T-helper 9 cell (primary cell): ENCODE measurements at places on chromosomes 11 and 22.

GRCh38 chr22:23772315-23772648 is 367 bp upstream of the MMP11 start:
- no peak for DNase-seq

- no peak for DNase-seq
Observed at GRCh38 chr22:46481386-46481785, 56.0 kb downstream of the CELSR1 start.

DNA sequence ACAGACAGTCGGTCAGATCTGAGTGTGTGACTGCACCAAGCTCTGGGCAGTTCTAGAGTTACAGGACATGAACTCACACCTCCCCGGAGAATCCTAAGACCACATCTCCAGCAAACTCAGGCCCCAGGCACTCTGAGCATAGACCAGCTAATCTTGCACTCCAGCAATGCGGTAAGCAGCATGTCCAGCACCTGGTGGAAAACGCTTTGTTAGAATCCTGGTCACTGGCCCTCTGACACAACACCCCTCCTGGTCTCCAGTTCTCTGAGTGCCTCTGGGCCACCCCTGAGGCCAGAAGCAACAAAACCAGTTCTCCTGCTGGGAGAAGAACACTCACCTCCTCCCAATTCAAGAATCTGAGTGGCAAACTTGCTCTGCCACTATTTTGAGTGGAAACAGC is 82.7 kb upstream of the TMEM45B start:
- no peak for DNase-seq

DNA sequence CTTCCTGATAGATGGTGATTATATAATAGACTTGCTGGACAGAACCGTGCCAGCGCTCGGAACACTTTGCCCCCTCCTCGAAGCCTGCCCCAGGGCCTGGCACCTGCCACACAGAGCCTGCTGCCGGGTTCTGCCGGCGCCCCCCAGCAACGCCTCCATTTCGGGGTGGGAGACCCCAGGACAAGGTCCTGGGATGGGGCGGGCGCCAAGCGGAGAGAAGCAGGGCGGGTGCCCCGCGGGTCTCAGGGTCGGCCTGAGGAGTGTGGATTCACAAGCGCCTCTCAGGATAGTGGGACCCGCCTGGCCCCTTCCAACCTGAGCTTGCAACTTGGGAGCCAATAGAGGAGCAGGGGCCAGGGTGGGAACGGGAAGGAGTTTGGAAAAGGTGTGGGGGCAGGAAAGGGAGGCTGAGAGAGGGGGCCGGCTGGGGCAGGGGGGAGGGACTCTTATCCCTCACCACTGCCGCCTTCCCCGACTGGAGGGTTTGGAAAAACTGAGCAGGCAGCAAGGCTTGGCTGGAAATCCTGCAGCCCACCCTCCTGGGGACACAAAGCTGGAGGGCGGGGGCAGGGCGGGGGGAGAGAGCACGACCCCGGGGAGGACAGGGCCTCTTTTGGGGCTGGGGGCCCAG is 3.3 kb upstream of the BCL9L start:
- no peak for DNase-seq

GRCh38 chr11:66112601-66113499 is 42.8 kb downstream of the PACS1 start:
- no peak for DNase-seq

GRCh38 chr11:109756951-109757350 is 335.0 kb downstream of the C11orf87 start:
- DNase-seq, result no peak

DNA sequence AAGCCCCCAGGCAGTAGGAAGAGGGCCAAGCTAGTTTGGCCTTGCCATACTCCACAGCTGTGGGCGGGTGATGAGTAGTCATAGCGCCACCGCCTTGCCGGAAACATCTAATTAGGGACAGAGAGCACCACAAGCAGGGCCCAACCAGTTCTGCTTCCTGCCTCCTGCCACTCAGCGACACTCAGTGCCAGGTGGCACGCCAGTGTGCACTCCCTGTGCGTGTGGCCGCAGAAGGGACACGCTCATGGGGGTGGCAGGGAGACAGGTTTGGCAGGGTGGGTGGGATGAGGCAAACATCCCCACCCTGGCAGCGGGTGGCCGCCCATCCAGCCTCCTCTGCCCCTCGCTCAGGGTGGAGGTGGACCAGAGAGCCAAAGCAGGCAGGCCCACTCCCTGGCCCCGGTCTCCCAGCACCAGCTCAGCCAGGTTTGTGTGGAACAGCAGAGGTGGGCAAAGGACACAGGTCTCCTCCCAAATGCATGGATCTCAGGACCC is 4.9 kb downstream of the OVOL1 start:
- DNase-seq, result no peak

DNA sequence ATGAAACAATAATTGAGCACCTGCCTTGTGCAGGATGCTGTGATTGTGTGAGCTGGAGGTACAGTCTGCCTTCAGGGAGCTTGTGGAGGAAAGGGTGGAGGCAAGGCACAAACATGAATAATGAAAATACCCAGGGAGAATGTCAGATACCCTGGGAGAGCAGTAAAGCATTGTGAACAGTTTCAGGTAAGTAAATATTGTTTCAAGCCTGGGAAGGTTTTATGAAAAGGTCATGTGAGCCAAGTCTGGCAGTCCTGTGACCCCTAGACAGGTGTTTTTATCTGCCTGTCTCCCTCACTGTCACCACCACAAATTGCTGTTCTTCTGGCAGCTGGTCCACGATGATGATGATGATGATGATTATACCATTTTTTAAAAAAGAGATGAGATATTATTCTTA is 32.0 kb downstream of the SPECC1L start:
- no peak for DNase-seq
